ENCODE measurements at places on chromosomes 6 and 20. TPM values are rescaled to one million over a fixed set of nuclear protein-coding genes. Genes with fewer than 3 reads are reported as not detected.

Gene NTSR1
- polyA plus RNA-seq = 0.10 TPM

DNA sequence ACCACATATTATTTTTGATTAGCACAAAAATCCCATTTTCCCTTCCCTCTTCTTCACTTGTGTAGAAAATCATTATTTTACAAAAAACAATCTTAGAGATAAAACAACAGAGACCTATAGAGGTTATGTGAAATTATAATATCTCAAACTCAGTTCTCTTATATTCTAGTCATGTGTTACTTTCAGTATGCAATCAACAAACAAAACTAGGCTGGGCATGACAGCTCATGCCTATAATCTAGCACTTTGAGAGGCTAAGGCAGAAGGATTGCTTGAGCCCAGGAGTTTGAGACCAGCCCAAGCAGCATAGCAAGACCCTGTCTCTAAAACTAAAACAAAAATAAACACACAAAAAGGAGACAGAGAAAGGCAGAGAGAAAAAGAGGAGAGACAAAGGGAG lies 211.4 kb upstream of the SGK1 start:
- no peak for DNase-seq

DNA sequence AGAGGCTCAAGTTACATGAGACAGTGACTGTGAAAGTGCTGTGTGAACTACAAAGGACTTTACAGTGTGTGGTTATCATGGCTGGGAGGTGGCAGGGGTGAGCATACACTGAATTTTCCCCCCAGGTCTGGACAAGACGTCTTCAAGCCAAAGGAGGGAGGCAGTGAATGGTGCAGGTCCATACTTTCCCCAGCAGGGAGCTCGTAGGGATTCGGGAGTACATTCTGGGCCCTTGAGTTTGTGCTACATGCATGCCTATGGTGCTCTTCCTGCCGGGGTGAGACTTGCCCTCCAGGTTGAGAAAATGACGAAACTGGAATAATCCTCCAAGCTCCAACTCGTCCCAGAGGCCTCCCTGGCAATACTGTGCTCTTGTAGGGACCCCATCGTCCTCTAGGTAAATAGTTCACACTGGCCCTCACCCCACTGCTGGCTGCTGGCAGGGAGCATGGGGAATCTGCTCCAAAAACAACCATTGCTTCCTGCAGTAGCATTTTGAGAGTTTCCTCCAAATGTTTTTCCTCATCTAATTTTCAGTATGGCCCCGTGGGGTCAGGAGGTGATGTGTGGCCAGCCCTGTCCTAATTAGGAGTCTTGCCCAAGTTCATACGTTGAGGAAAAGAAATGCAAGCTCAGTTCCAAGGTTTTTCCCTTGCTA lies 57.6 kb downstream of the ZNF831 start:
- DNase-seq = no peak

- DNase-seq = no peak
Observed at GRCh38 chr6:70222439-70222749, 80.5 kb downstream of the COL9A1 start.

Gene CCM2L
- 6.8 TPM for polyA plus RNA-seq

DNA sequence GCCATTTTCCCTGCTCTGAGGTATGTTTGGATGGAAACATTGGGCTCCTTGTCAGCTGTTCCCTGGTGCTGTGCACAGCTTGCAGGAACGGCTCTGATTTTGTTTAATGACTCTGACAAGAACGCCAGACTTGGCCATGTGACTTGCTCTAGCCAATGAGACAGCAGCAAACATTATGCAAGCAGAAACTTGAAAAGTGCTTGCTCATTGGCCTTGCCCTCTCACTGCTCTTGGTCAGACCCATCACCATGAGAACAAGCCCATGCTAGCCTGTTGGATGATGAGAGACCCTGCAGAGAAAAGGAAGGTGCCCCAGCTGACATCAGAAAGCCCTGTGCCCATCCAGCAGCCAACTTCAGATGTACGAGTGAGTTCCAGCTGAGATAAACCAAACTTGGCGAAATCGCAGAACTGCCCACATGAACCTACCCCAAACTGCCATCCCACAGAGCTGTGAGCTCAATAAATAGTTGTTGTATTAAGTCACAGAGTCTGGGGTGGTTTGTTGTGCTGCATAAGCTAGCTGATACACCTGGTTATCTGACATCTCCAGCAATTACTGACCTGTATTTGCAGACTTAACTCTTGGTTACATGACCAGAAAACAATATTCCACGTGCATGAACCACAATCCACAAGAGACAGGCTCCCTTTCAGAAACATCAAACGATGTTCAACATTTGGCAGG lies 96.9 kb downstream of the JPH2 start:
- DNase-seq = no peak

Gene VGLL2
- polyA plus RNA-seq = 82.7 TPM

Gene OR2H2
- polyA plus RNA-seq = not detected

GRCh38 chr6:73888050-73888449 lies 192.0 kb downstream of the CD109 start:
- no peak for DNase-seq

Gene RBPJL
- not detected for polyA plus RNA-seq

DNA sequence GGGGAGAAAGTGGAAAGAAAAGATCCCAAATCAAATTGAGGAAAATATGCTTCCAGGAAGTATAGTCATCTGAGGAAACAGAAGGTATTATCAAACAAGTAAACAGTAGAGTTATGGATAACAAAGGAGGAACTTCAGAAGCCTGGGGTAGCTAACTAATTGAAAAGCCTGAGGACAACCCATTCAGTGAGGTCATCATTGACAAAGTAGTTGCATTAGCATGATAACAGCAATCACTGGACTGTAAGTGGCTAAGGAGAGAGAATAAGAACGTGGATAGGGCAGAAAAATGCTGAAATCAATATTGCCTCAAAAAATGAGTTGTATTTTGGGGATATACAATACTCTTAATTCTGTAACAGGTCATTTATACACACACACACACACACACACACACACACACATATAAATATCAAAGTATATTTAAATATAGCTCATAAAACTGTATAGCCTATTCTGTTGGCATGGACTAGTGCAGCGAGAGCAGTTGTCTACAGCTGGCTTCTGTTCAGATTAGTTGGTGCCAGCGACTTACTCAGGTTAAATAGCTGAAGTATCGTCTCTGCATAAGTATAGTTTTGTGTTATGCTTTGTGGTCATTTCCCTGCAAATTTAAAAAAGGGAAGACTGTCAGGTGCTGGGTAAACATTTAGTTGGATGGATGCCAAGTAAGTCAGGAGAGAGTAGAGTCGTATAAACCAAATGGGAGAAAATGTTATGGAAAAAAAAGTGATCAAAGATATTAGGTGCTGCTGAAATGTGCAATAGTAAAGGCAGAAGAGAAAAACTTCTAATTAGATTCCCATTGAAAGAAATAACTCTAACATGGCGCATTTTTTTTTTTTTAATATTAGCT lies 33.8 kb upstream of the CTAGE9 start:
- no peak for DNase-seq

Gene GHRH
- polyA plus RNA-seq = not detected

Gene CLVS2
- polyA plus RNA-seq = 0.04 TPM

DNA sequence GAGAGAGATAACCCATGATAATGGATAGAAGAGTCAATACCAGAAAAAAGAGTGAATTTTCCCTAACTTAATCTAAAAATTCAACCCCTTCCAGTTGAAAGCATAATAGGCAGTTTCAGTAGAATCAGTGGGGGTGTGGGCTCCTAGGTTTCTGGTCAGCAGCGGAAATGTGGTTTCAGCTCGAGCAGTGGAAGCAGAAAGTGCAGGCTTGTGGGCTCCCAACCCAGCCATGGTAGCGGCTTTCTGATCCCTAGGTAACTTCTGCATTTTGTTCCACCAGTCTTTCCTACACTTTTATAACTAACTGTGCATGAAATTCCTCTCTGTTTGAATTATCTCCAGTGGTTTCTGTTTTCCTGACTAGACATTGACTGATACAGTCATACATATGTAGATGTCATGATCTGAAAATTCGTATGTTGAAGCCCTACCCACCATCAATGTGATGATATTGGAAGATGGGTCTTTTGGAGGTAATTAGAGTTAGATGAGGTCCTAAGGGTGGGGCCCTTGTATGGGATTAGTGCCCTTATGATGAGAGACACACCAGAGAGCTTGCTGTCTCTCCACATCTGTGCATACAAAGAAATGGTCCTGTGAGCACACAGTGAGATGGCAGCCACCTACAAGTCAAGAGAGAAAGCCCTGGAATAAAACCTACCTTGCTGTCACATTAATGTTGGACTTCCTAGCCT lies 6.5 kb upstream of the DDO start:
- no peak for DNase-seq

DNA sequence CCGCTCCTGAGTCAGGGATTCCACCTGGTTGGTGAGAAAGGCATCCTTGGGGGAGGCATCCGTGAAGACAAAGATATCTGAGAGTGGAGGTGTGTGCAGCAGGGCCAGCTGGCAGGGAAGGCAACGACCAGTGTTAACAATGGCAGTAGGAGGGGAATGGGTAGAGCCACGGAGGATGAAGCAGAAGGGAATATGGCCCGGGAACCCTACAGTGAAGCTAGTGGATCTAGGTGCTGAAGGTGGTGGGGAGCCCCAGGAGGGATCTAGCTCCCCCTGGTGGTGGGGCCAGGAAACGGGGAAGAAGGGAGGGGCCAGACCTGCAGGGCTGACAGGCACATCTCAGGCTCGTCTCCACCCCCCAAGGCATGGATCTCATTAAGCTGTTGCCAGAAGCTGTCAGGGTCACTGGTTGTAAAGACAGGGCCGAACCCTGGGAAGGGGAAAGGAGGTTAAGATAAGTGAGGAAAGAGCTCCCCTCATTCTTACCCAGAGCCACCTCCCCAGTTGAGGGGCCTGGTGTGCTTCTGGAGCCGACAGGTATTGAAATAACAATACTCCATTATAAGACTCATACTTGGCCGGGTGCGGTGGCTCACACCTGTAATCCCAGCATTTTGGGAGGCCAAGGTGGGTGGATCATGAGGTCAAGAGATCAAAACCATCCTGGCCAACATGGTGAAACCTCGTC lies 7.3 kb downstream of the VWA7 start:
- no peak for DNase-seq

DNA sequence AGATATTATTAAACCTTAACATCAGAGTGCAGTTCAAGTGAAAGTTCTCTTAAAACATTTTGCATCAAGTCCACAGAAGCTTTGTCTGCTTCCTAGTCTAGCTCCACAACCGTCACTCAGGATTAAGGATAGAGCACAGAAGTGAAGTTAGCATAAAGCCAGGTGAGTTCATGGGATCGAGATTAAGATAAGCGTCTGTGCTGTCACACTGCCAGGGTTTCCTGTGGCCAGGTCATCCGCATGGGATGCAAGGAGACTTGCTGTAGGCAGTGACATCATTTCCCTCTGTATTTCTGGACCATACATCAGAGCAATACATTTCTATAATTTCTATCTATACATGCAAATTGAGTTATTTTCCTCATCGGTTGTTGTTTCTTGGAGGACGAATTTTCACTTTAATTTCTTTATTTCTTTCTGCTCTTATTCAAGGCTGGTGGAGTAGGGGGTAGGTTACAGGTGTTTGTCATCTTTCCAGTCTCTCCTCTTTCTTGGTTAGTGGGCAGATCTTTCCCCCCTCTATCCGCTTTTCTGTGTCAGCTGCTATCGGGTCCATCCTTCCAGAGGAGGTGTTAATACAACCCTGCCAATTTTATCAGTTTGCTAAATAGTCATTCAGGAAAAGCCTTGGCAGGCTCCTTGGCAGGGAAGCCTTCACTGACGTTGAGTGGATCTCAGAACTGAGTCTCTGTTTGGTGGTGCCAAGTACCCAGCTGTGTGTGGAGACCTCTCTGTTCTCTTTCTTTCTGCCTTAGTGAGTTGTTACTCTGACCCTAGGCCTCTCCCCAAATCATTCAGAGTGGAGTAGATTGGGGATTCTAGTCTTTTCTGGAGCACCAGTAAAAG lies 307.6 kb upstream of the MAP3K7 start:
- no peak for DNase-seq

DNA sequence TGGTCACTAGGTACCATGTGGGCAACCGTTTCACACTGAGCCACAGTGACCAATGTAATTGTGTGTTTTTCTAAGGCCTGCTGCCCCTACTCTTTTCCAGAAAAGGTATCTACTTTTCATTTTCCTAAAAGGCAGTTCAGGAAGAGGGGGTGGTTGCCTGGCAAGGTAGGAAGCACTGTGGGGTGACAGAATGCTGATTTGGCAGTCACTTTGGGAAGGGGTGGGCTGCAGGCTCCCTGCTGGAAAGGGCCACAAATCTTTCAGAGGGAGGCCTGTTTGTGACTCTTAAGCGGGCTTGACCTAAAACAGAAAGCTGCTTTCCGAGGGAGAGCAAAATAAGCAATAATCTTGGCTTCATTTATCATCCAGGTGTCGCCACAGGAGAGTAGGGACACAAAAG lies 5.2 kb upstream of the NNAT start:
- no peak for DNase-seq

- DNase-seq = no peak
Observed at GRCh38 chr6:153003366-153003690, 819 bp upstream of the MTRF1L start.

Gene OPN5
- 0.32 TPM for polyA plus RNA-seq

DNA sequence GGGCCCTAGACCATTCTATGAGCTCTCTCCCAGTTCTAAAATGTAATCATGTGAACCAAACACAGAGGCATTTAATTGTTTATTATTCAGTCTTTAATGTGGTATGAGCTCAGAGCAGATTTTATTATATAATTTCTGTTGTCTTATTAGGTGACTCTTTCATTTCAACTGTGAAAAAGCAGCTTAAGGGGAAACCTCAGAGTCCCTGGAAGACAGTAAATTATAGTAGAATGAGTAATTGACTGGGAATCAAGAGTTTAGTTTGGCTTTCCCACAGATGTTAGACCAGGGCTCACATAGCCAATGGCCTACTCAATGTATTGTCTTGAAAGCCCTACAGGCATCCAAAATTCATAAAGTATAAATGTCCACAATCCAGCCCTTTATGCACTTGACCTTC lies 390.4 kb upstream of the SLC35B3 start:
- no peak for DNase-seq

GRCh38 chr6:10081957-10082356 lies 332.9 kb downstream of the TFAP2A start:
- no peak for DNase-seq

DNA sequence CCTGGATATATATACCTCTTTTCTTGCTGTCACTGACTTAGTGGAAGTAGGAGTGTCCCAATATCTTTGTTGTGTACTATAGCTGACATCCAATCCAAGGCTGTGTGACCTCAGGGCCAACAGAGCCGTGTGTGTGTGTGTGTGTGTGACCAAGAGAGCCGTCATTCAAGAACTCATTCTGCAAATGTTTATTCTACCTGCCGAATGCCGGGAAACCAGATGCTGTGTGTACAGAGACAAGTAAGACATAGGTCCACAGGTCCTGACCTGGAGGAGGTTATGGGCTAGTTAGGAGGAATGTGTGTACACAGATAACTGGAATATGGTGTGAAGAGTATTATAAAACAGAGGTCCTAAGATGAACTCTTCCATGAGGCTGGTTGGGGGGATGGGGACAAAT lies 190.0 kb downstream of the DHX35 start:
- DNase-seq = no peak

GRCh38 chr6:113031591-113032238 lies 684.6 kb downstream of the RFPL4B start:
- DNase-seq = no peak

- DNase-seq = no peak
Observed at GRCh38 chr20:2691663-2692035, 931 bp upstream of the EBF4 start.

GRCh38 chr20:54456961-54457360 lies 18.4 kb upstream of the DOK5 start:
- DNase-seq = no peak

Gene TRIM10
- polyA plus RNA-seq = 0.86 TPM

Data from hindlimb muscle (tissue), 1 donor.